ENCODE measurements at places on chromosomes 3 and 15.

- peak; percentile 42 for DNase-seq
These were observed 164.3 kb upstream of the NUDT16 start for GRCh38 chr3:131217296-131217741.

DNA sequence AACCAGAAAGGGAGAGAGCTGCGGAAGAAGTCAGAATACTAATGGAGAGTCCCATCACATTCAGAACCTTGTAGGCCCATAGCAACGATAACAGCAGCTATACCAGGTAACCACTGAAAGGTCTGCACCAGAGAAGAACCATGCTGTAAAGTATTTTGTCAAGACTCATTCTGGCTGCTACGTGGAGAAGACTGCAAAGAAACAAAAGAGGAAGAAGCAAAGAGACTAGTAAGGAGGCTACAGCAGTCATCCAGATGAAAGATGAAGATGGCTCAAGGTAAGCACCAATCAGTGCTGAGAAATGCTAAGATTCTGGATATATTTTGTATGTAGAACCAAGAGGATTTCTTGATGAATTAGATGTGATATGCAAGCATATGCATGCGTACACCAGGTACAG lies 39.6 kb downstream of the ACAP2 start:
- no peak for DNase-seq

GRCh38 chr3:14431452-14431916 lies 29.1 kb downstream of the SLC6A6 start:
- DNase-seq = no peak

DNA sequence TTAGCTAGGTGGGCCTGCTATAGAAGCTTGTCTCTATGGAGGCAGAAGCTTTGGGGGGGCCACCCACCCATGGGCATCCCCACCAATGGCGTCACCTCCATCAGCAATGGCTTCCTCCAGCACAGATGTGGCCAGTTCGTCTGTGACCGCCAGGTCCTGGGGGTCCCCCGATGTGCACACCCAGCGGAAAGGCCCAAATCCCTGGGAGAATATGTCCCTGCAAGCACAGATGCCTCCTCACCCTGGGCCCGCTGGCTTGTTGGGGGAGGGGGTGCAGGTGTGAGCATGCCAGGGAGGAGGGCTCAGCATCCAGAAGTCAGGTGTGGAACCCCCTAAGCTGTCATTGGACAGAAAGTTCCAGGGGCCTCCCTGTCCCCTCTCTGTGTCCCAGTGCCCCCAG lies 19.6 kb downstream of the UROC1 start:
- no peak for DNase-seq

GRCh38 chr15:32991619-32992111 lies 202.8 kb downstream of the FMN1 start:
- no peak for DNase-seq

DNA sequence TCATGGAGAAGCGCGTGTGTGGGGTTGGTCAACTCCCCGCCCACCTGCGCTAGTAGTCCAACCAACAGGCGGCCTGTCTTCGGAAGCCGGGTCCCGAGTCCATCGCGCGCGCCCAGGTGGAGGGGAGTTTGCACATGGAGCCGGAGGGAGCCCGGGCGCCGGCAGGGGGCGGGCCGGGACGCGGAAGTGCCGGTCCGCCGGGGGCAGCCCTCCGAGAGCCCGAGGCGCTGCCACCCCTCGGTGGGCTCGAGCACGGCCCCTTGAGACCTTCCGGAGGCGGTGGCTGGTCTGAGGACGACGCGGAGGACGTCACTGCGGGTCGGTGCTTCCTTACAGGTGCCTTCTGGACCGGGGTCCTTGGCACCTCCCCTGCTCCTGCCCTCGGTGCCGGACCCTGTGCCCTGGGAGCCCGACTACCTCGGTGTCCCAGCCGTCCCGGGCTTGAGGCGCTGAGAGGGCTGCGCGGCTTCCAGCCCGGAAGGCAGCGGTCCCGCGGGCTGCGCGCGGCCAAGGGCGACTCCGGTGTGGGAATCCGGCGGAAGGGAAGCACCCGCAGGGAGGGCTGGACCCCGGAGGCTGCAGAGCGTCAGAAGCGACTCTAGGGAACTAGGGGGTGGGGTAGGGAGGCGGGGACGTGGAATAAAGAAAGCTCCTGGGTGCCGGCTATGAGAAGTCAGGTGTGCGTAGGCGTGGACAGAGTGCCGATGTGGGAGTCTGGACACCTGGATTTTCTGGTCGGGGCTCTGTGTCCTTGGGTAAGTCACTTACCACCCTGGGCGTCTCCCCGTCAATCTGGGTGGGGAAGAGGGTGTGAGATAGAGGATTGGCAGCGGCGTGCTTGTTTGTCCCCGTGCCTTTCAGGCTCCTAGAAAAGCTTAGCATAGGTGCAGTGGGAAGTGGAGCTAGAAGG lies 212.3 kb downstream of the FGF12 start:
- DNase-seq = peak; percentile 35

DNA sequence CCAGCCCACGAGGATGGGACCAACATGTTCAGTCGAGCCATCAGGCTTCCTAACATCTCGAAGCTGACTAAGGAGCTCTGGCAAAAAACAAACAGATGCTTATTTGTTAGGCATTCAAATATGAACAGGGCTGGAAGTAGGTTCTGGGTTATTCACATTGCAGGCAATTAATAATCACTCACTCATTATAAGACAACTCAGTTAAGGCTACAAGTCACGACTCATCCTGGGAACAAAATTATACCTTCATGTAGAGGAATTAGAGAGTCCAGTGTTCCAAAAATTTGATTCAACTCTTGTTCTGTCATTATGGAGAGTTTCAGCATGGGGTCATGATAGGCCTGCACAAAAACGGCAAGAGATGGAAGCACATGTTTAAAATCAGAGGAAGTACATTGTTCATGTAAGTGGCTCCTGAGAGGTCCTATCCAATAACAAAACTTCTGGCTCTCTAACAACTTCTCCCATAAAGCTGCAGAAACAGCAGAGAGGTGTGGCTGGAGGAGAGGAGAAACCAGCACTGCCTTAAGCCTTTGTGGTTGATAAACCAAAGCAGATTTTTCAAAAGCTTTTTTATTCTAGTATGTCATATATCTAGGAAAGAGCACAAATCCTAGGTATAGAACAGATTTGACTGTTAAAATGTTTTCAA lies 50.6 kb downstream of the ARHGEF3 start:
- no peak for DNase-seq

DNA sequence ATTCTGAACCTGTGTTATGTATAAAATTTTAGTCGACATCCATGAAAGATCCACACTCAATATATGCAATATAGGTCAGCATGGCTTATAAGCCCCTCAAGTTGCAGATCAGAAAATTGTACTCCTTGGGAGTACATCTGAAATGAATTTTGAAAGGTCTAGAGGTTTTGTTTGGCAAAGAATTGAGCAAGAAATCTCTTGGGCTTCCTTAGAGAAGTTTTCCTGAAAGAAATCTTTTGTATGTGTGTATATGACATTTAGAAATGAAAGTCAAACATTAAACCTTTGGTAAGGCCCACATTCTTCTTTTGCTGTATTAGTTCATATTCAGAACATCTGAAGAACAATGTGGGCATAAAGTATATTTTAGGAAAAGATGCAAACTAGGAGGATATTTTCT lies 1006.6 kb downstream of the NAALADL2 start:
- DNase-seq = no peak

GRCh38 chr15:94066046-94066445 lies 165.3 kb upstream of the MCTP2 start:
- DNase-seq = no peak

GRCh38 chr3:169548194-169548593 lies 115.3 kb downstream of the MECOM start:
- DNase-seq = no peak

GRCh38 chr3:122003112-122003511 lies 18.9 kb downstream of the ILDR1 start:
- no peak for DNase-seq

DNA sequence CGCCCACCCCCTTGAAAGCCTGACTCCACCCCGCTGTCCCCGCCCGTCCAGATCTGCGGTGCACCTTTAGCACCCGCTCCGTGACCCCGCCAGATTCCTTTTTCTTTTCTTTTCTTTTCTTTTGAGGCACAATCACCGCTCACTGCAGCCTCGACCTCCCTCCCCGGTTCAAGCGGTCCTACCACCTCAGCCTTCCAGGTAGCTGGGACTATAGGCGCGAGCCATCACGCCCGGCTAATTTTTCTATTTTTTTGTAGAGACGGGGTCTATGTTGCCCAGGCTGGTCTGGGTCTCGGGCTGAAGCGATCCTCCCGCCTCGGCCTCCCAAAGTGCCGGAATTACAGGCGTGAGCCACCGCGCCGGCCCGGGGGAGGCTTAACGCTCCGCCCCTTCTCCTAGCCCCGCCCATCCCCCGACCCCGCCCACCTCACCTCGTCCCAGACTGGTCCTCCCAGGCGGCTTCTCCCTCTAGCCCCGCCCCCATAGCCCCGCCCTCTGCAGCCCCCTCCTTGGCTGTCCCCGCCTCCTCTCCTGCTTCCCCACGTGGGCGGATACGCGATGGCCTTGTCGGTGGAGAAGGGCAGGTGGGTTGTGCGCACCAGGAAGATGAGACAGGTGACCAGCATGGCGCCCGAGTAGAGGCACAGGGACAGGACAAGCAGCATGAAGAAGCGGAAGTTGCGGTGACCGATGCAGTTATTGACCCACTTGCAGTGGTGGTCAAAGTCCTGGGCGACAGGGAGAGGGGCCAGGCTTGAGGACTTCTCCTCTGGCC lies 3.2 kb downstream of the ZDHHC19 start:
- no peak for DNase-seq

DNA sequence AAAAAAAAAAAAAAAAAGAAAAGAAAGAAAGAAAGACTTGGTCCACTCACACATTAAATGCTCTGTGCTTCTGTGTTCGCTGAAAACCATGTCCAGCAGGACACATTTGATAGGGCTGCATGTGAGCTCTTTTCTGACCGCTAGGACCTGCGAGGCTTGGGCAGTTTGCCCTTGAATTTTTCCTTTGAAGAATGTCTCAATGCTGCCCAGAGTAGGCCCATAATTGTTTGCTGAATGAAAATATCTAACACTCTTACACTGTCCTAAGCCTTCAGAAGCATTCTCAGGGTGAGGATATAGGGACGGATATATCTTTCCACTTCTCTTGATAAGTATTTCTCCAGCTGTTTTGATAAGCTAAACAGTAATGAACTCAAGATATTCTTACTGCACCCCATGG lies 6.0 kb downstream of the KIF9 start:
- no peak for DNase-seq

DNA sequence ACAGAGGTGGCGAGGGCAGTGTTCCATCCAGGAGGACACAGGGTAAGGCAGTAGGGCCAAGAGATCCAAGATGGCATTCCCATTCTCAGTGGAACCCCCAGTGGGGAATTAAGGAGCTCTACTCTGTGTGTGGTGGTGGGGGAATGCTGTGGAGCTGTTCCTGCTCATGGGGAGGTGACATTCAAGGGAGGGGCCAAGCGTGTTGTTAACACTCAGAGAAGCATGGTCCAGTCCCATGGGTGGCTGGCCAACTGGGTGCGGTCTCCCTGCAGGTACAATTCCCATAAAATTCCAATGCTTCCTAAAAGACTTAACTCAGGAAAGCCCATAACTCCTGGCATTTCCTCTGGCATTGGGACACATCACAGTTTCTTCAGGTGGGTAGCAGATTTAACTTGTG lies 2.3 kb downstream of the CAMP start:
- DNase-seq = no peak

DNA sequence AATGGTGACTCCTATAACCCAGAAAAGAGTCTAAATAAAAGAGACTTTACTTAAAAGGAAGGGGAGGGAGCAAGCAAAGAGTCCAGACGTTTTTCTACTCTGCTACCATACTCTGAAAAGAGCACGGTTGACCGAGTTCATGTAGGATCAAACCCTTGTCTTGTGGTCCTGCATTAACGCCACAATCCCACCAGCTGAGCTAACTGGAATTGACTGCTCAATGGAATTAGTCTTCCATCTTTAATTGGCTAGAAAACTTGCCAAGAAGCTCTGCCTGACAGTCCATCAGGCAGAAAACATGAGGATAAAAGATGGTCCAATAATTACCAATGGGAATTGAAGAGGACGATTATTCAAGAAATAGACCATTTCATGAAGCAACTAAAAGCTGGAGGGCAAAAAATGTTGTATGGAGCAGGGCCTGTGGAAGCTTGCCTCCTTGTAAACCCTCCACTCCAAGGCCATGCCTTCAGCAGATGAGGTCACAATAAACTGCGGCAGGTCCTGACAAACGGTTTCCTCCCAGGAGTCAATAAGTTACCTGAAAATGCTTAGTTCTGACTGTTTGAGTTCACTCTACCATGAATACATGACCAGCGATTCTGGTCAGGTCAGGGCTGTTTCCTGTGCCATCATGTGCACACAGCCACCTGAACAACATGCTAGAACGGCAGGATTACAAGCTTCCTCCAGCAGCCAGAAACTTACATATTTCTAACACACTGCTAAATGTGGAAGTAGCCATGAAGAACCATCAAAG lies 35.6 kb upstream of the ARHGEF3 start:
- no peak for DNase-seq

DNA sequence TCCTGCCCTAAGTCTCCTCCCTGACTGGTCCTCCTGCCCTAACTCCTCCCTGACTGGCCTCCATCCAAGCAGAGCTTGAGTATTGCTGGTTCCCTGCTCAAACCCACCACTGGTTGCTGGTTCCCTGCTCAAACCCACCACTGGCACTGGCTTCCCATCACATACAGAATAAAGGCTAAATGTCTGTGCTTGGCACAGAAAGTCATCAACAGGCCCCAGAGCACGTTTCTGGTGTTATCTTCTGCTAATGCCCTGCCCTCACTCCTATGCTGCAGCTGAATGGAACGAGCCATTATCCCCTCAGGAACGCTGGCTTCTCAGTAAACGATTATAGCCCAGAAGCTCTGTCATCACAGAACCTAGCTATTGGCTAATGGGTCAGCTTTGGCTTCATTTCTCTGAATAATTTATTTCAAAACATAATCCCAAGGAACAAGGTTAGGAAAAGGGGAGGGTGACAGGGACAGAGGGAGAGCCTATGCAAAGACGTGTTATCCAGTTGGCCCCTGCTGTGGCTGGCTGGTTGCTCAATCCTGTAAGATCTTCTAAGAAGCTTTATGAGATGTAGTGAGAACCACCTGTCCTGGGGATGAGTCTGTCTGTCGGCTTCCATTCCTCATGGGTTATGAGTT lies 6.3 kb upstream of the MUC20 start:
- no peak for DNase-seq

GRCh38 chr15:74790080-74790916 lies 8.4 kb downstream of the CSK start:
- DNase-seq = no peak

GRCh38 chr3:114421204-114421603 lies 127.4 kb downstream of the TIGIT start:
- no peak for DNase-seq

GRCh38 chr3:14467814-14468620 lies 65.6 kb downstream of the SLC6A6 start:
- peak; percentile 85 for DNase-seq

- peak; percentile 35 for DNase-seq
These were observed 933 bp downstream of the DZIP1L start for GRCh38 chr3:138114431-138114918.

- DNase-seq = no peak
These were observed 133.1 kb downstream of the GADL1 start for GRCh38 chr3:30761374-30761773.

DNA sequence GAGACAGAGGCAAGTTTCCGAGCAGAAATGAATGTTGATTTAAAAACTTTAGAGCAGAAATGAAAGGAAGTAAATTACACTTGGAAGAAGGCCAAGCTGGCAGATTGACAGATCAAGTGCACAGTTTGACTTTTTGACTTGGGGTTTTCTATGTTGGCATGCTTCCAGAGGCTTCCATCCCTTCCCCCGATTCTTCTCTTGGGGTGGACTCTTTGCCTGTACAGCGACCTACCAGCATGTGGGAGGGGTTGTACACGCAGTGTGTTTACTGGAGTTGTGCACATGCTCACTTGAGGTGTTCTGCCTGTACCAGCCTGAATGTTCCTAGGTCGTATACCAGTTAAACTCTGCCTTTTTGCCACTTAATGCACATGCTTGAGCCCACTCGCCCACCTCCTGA lies 701.5 kb upstream of the GBE1 start:
- no peak for DNase-seq
